Neural crest cell (in vitro differentiated cells): ENCODE measurements at places on chromosomes 2 and 18.

GRCh38 chr2:209322905-209323512, 100.8 kb upstream of the MAP2 start:
- DNase-seq, result no peak

DNA sequence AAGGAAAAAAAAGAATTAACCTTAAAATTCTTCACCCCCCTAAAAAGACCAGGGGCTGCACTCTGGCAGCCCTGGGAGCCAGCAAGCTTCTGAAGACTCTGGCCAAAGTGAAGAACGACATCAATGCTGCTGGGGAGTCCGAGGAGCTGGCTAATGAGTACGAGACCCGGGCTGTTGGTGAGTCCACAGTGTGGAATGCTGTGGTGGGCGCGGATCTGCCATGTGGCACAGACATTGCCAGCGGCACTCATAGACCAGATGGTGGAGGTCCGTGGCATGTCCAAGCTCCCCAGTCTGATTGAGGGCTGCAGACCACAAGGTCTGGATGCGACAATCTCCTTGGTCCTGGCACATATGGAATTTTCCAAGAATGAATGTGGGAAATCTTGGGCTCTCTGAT, 47.4 kb downstream of the TRPM8 start:
- DNase-seq, result no peak

GRCh38 chr2:227720680-227721079, 2.9 kb upstream of the SLC19A3 start:
- no peak for DNase-seq

- DNase-seq, result no peak
These were observed 87.1 kb downstream of the RTP5 start for GRCh38 chr2:241956521-241957110.

- DNase-seq, result no peak
These were observed 119.0 kb upstream of the CELF4 start for GRCh38 chr18:37684590-37684989.

DNA sequence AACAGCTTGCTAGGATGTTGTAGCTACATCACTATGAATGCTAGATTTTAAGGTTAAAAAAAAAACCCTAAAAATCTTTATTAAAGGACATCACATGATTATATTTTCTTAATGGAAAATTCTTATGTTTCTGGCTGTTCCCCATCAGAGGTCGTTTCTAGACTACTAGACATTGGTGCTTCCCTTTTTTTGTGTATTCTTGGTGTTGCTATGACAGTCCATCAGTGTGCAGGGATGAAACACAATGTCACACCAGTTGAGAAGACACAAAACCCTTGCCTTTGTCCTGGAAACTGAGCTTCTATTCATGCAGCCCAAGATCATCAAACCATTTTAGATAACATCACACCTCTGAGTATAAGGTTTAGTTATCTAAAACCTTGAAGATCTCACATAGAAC, 19.9 kb upstream of the TMEM131 start:
- no peak for DNase-seq
